ENCODE measurements at places on chromosomes 5 and 9.

- DNase-seq: no peak
- peak overlapping the region; percentile 20 for H3K27ac ChIP-seq
- no peak overlapping the region for H3K4me3 ChIP-seq
- H3K4me1 ChIP-seq: peaks cover 33% of the 10 kb centered on the region
- H3K36me3 ChIP-seq: peaks cover 94% of the 10 kb centered on the region
These were observed 11.1 kb downstream of the HNRNPAB start for GRCh38 chr5:178215280-178216002.

DNA sequence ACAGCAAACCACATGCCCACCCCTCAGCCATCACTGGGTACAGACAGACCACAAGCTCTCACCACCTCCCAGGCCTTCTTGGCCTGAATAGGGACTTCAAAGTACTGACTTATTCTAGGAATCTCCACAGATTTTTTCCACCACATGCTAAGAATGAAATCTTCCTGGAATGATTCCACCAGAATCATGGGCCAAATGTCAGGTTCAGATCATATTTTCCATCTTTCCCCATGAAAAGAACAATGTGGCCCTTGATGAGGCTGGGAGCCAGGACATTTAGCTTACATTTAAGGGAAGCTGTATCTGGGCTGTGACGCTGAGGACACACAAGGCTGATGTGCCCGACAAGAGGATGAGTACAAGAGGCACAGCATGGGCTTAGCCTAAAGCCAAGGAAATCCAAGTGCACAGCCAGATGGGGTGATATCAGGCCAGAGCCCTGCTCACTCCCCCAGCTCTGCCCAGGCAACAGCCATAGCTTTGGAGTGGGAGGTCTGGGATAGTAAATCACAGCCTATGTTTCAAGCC, 28.1 kb downstream of the ACSL6 start:
- no peaks in the 10 kb centered on the region for H3K27me3 ChIP-seq
- DNase-seq: peak; percentile 42
- H3K27ac ChIP-seq: no peak overlapping the region
- H3K4me3 ChIP-seq: no peak overlapping the region

DNA sequence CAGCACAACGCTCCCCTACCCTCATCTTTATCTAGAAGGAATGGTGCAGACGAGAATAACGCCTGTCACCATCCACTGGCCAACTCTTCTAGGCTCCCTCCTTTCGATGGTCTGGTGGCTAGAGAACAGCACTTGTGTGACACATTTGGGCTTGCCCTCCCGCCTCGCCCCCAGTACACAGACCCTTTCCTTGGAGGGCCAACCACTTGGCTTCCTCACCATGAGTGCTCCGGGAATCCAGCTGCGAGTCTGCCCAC, 1.4 kb downstream of the GNAQ start:
- H3K27me3 ChIP-seq: no peaks in the 10 kb centered on the region
- H3K27ac ChIP-seq: peak overlapping the region; percentile 99
- no peaks in the 10 kb centered on the region for H3K36me3 ChIP-seq
- H3K4me3 ChIP-seq: peak overlapping the region; percentile 69
- peaks cover 74% of the 10 kb centered on the region for H3K4me1 ChIP-seq

DNA sequence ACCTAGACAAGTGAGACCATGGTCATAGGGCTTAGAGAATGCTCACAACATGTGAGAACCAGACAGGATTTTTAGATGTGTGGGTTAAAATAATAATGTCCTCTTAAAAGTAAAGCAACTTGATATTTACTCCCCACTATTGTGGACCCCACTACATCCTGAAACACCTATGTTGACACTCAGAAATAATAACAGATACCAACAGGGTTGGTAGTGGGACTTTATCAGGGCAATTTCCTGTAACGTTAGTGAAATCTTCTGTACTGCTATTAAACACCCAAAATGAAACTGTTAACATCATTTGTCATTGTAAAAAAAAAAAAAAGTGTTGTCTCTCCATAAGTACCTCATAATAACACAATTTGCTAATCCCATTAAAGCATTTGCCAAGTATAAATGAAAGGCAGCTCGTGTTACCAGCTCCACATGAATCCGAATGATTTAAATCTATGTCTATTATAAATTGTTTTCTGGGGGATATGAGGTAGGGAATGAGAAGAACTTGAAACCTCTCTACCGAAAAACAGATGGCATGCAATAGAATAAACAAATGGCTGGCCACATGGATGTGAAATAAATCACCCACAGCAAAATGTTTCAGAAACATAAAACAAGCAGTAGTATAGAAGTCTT, 285.9 kb downstream of the ARHGEF28 start:
- no peak for DNase-seq
- H3K36me3 ChIP-seq: peaks cover 14% of the 10 kb centered on the region
- peaks cover 2% of the 10 kb centered on the region for H3K4me1 ChIP-seq
- no peaks in the 10 kb centered on the region for H3K27me3 ChIP-seq
- no peak overlapping the region for H3K4me3 ChIP-seq

- H3K4me1 ChIP-seq: peaks cover 7% of the 10 kb centered on the region
- peaks cover 13% of the 10 kb centered on the region for H3K36me3 ChIP-seq
- H3K4me3 ChIP-seq: peak overlapping the region; percentile 82
- peaks cover 4% of the 10 kb centered on the region for H3K27me3 ChIP-seq
- peak; percentile 71 for DNase-seq
These were observed 512 bp downstream of the PLK2 start for GRCh38 chr5:58459146-58460001.

DNA sequence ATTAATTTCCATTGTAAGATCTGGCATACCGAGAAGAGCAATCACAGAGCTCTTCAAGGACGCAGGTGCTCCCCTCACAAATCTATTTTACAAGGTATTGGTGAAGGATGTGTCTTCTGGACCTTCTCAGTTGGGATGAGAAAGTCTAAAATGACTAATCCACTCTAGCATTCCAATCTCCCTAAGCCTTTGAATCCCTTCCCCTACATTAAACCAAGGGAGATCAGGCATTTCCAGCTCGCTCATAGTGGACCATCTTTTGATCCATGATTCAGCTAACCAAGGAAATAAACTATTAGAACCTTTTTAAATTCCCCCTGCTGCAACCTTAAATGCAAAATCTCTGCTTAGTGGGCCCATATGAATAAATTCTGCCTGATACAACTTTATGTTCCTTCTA, 95.9 kb upstream of the FBN2 start:
- H3K4me1 ChIP-seq: no peaks in the 10 kb centered on the region
- H3K4me3 ChIP-seq: no peak overlapping the region
- H3K27me3 ChIP-seq: no peaks in the 10 kb centered on the region
- no peak for DNase-seq

DNA sequence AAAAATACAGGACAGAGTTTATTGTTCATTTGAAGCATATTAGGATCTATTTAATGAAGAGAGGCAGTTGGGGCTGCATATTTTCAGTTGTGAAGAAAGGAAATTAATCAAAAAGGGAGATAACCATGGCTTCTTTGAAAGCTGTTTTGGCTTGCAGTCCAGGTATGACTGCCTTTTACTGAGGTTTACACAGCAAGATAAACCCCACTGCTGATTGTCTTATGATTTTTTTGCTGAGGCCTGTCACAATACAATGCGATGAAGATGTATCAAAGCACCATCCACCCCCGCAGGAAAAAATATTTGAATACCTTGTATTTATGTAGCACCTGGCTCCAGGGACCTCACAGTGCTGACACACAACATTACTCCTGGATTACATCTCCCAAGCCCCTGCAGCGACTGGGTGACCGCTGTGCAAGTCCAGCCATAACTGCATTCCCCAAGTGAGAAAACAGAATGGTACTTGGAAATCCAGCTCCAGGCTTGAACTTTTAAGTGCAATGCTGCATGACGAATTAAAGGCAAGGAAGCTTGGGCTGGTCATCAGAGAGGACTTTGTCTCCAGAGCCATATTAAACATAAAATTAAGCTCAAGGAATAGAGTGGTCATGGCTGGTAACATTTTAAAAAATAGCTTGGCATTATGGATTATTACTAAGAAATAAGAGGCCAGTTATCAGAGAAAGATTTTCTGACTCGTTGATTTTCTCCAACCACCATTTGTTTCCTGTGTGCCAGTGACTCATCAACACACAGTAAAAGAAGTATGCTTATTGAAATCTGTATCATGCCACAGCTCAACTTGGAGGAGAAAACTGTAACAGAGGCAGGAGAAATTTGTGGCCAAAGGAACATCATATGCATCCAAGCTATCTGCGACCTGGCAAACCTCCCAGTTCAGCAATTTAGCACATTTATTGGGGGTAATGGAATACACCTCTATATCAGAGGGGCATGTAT, 374.2 kb downstream of the MAN2A1 start:
- DNase-seq: no peak
- no peak overlapping the region for H3K4me3 ChIP-seq
- H3K27ac ChIP-seq: no peak overlapping the region
- H3K4me1 ChIP-seq: no peaks in the 10 kb centered on the region

Measured in stomach (tissue), 19 donors.